Activated gamma-delta T cell treated with anti-CD3 and anti-CD28 coated beads, Interleukin-2, amount 50 U/mL, for 16 hours (primary cell): ENCODE measurements at places on chromosomes 6 and 20.

DNA sequence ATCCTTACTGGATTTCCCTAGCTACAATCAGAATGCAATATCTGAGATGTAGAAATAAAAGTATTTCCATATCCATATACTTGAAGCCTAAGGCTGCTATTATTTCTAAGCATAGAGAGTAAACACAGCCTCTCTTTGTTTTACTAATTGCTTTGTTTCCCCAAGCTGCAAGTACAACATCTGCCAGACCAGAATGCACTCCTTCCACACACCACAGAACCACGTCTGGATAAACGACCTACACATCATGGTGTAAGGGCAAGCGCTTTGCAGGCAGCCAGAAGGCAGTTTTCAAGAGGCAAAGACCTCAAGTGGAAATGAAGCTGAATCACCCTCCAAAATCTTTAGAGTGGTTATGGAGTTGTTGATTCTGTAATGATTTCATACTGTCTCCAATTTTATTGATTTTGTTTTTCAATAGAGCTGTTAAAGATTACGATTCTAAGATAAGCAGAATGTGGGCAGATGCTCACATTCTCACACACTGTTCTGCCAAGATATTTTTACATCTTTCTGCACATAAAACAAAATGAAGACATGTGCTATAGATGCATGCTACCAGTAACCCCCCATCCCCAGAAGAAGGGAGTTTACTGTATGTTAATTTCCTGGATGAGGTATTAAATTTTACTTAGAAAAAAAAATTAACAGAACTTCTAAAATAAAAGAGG, 88.8 kb downstream of the THEMIS start:
- DNase-seq = no peak

DNA sequence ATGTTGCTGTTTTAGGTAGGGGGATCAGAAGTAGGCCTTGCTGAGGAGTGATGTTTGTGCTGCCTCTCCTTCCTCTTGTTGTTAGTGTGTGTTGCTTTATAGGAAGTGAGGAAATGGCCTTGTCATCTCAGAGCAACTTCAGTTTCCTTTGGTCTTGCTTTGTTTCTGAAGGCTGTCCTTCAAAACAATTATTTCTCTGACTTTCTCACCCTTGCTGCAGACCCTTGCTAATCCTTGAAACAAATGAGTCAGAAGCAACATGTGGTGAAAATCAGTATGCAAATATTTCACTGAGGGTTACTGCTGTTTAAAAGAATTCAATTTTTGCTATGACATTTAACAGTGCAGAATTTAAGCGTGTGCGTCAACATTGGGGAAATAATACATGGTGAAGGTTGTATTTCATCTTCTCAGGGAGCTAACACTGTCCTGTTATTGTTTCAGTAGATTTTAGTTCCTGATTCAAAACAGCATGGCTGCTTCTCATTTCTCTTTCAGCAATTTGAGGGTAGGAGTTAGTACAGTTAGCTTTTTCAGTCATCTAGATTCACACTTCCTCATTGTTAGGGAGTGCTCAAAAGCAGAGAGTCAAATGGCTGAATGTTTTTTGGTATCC, 13.8 kb downstream of the RNF144B start:
- no peak for DNase-seq

- DNase-seq = no peak
Measured at GRCh38 chr6:35359346-35359743, 17.0 kb downstream of the PPARD start.

DNA sequence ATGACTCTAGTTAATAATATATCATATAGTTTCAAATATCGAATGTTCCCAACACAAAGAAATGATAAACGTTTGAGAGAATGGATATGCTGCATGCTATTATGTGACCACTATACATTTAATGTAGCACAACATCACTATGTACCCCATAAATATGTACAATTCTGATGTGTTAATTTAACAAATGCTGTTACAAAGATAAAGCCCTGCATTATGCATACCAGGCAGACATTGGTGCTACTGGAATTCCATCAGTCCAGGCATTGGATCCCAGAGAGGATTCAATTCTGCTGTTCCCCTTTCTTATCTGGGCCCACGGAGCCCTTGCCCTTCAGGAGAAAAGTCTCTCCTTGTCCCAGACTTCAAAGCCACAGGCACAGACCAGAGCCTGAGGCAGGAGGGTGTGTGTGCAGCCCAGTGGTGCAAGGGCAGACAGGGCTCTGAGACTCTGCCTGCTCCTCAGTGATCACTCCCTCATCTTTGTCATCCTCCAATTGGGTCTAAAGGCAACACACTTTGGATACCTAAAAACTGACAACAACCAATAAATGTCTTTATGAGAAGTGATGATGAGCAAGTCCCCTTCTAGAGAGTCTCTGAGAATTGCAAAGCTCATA, 45.2 kb downstream of the PSMG4 start:
- no peak for DNase-seq

DNA sequence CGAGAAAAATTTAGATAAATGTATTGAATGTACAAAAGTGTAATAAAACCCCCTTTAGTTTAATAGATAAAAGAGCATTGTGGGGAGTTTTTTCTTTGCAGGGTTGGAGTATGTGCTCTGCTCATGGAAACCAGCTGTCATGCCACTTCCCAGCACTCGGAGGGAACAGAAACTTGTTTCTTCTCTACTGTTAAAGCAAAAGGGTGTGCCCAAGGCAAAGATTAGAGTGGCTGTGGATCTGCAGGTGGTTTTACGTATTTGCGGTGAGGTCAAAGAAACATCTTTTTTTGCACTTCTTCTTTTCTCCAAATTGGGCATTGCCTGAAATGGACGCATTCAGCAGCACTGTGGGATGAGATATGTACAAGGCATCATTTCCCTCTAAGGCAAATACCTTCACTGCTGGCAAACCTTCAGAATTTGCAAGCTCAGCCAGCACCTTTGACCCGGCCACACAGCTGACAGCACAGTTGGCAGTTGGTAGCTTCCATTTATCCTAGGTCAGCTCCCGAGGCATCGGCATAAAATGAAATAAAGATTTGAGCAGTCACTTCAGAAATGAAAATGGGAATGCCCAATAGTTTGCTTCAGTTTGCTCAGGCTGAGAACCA, 178.4 kb upstream of the EYA4 start:
- DNase-seq = no peak

GRCh38 chr6:45436544-45437438, 59.1 kb upstream of the SUPT3H start:
- no peak for DNase-seq

DNA sequence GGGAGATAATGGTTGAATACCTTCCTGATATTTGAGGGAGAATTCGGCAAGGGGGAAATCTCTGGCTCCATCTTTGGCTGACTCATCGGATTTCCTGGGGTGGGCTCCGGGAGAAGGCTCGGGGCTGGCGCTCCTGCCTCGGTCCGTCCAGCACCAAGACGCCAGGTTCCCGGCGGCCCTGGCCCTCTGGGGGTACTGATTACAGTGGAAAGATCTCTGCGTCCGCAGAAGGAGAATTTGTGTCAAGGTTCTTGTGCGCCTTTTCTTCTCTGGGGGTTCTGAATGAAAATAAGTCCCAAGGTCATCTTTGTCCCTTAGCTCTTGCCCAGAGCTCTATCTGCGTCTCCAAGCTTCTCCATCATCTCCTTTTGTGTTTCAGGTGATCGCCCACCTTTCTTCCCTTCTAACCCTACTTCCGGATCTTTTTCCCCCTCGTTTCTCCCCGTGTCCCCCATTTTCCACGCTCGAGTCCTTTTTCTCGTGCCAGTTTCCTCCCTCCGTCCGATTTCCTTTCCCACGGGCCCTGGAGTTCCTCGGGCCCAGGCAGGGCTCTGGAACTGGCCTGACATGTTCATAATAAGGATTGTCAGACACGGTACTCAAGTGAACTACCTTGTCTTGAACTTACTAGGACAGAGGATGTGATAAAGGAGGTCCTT, 11.6 kb downstream of the NRN1 start:
- no peak for DNase-seq

GRCh38 chr20:34299556-34300255, 3.4 kb downstream of the AHCY start:
- DNase-seq = no peak

DNA sequence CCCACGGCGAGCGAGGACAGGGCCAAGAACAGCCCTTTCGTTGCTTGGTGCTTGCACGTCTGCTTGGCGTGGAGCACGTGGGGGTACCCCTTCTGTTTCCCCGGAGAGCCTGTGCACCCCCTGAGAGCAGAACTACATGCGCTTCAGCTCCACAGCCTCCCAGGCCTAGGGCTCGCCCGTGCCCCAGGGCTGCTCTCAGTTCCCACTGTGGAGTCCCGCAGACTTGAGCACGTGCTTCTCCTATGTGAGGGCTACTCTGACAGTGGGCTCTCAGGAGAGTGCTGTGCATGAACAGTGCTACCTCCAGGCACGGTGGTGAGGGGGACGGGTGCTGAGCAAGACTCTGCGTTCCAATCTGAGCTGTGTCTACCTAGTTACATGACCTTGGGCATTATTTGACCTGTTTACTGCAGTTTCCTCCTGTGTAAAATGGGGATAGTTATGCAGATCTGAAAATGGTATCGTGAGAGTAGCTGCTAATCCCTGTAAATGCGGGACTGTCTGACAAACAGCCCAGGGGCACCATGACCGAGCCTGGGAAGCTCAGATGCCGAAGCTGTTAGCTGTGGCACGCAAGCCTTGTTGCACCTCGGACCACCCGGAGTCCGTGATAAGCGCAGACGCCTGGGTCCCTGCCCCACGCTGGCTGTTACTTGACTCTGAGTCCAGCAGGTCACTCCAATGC, 82.4 kb downstream of the IRF4 start:
- DNase-seq = no peak

- DNase-seq = no peak
Measured at GRCh38 chr20:30598460-30599230, 658.8 kb upstream of the DEFB115 start.

GRCh38 chr6:15644904-15645303, 17.9 kb downstream of the DTNBP1 start:
- DNase-seq = no peak

- no peak for DNase-seq
Measured at GRCh38 chr20:41618807-41619311, 682 bp upstream of the CHD6 start.
